ENCODE measurements at places on chromosomes 1 and 21. TPM values are rescaled to one million over a fixed set of nuclear protein-coding genes. Genes with fewer than 3 reads are reported as not detected.

GRCh38 chr21:45482899-45483821 is 59.1 kb downstream of the SLC19A1 start:
- peak overlapping the region; percentile 61 for H3K27ac ChIP-seq
- no peak for DNase-seq
- H3K4me1 ChIP-seq: peaks cover 2% of the 10 kb centered on the region

RYR2 gene
- total RNA-seq: 7.8 TPM

DNA sequence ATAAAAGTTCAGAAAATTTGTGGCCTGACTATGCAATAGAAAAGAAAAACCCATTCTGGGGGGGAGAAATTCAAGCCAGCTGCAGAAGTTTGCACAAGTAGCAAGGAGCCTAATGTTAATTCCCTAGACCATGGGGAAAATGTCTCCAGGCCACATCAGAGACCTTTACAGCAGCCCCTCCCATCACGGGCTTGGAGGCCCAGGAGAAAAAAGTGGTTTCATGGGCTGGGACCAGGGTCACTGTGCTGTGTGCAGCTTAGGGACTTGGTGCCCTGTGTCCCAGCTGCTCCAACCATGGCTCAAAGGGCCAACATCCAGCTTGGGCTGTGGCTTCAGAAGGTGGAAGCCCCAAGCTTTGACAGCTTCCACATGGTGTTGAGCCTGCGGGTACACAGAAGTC is 42.0 kb downstream of the IL23R start:
- H3K27ac ChIP-seq: no peak overlapping the region
- no peak overlapping the region for H3K4me3 ChIP-seq
- no peaks in the 10 kb centered on the region for H3K27me3 ChIP-seq
- H3K36me3 ChIP-seq: no peaks in the 10 kb centered on the region

- no peak overlapping the region for H3K4me3 ChIP-seq
- no peak for DNase-seq
- H3K4me1 ChIP-seq: no peaks in the 10 kb centered on the region
- H3K36me3 ChIP-seq: no peaks in the 10 kb centered on the region
These were observed 30.9 kb upstream of the RPL11 start for GRCh38 chr1:23660671-23661070.

- H3K4me1 ChIP-seq: no peaks in the 10 kb centered on the region
- DNase-seq: peak; percentile 37
- no peaks in the 10 kb centered on the region for H3K27me3 ChIP-seq
- no peaks in the 10 kb centered on the region for H3K36me3 ChIP-seq
- H3K27ac ChIP-seq: no peak overlapping the region
These were observed 213.0 kb downstream of the CRB1 start for GRCh38 chr1:197481101-197481500.

Measured in upper lobe of right lung (tissue), 1 donor.